ENCODE measurements at places on chromosomes 3 and 15.

DNA sequence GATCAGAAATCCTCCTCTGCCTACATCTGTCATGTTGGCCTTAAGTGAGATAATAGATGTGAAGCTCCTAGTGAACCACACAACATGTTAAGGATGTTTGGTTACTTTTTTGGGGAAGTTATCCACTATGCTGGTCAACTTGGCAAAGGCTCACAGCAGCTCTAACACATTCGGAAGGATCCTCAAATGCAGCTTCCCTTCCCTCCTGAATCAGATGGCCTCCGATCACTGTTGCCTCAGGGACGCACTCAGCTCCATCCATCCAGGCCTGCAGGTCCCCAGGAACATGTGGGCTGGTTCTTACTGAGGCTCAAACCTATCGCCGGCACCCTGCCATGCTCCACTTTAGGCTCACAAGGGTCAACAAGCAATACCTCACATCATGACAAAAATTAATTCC is 67.9 kb downstream of the CORO2B start:
- no peak for DNase-seq

GRCh38 chr15:42800731-42801474 is 64.0 kb upstream of the CDAN1 start:
- DNase-seq, result no peak

- DNase-seq, result no peak
These were observed 343.2 kb upstream of the ADAMTS9 start for GRCh38 chr3:65030847-65031463.

- DNase-seq, result no peak
These were observed 295.3 kb upstream of the SLITRK3 start for GRCh38 chr3:165491487-165491886.

- DNase-seq, result no peak
These were observed 181.4 kb downstream of the NTRK3 start for GRCh38 chr15:88075102-88075501.

DNA sequence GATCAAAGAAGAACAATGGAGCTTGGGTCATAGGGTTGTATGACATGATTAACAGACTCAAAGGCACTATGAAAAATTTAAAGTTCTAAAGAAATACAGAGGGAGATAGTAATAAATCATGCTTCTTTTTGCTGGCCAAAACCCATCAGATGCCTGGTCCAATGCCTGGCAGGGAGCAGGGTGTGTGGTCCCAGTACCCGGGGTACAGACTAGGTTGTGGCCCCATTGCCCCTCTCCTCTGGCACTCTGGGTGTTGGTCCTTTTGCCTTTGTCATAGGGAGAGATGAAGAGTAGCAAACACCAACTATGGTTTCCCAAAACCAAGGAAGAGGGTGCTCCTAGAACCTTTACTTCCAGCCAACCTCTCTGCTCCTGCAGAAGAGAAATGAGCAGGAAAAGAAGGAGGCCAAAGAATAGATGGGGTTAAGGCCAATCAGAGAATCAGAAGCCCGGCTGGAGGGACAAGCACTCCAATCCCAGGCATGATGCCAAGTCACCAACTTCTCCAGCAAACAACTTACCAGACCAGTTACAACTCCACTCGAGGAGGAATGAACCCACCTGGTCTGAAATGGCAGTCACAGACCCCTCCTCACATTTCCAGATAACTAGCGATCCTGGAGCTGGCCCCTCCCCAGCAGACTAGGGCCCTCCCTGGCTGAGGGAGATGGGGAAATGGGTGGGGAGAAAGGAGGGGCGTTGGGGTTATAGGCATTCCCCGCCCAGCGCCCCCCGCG is 1.8 kb downstream of the IGDCC3 start:
- DNase-seq, result no peak

- no peak for DNase-seq
These were observed 48.7 kb downstream of the MYH15 start for GRCh38 chr3:108461661-108462111.

DNA sequence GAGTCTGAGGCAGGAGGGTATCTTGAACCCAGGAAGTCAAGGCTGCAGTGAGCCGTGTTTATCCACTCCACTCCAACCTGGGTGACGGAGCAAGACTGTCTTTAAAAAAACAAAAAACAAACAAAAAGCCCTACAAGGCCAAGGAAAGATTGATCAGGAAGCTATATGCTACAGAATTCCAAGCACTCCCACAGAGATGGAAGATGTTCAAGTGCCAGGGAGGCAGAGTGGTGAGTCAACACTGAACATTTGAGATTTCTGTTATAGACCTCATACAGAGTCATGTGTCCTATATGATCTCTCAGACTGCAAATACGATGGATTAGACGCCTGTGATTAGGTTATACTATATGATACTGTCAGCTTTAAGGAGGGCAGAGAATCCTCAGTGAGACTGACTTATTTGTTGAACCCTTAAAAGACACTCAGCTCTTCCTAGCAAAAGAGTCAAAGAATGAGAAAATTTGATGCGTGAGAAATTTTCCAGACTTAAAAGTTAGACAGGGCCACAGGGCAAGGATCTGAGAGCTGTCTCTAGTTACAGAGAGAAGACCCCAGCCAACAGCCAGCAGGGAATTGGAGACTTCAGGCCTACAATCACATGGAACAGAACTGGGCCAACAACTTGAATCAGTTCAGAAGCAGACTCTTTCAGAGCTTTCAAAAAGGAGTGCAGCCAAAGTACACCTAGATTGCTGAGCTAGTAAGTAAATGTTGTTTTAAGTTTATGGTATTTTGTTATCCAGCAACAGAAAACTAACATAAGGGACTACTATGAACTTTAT is 107.6 kb downstream of the PIK3CB start:
- DNase-seq, result no peak

DNA sequence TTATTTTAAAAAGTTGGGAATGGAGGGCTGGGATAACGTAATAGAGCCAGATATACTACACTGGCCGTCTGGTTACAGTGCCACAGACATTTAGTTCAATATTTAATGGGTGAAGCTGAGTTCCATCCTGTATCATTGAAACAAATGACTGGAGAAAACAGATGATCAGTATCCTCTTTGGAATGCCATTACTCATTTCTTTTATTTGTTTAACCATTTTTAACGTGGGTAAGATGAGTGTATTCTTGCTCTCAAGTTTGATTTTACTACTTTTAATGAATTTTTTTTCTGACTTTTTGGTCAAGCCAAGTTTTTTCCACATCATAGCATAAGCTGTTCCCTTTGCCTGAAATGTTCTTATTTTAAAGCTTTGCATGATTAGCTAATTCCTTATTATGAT is 53.9 kb upstream of the GRM7 start:
- DNase-seq, result no peak

DNA sequence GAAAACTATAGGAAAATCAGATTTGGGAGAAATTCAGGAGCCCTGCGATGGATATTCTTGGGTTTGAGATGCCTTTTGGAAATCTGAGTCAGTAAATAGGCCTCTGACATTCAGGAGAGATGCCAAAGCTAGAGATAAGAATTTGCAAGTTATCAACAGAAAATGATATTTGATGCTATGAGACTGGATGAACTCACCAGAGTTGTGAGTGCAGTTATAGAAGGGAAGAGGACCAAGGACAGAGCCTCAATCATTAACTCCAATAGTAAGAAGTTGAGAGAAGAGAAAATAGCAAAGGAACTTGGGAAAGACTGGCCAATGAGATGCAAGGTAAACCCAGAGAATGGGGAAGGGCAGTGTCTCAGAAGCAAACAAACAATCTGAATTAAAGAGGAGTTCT is 7.9 kb upstream of the ANO10 start:
- no peak for DNase-seq

DNA sequence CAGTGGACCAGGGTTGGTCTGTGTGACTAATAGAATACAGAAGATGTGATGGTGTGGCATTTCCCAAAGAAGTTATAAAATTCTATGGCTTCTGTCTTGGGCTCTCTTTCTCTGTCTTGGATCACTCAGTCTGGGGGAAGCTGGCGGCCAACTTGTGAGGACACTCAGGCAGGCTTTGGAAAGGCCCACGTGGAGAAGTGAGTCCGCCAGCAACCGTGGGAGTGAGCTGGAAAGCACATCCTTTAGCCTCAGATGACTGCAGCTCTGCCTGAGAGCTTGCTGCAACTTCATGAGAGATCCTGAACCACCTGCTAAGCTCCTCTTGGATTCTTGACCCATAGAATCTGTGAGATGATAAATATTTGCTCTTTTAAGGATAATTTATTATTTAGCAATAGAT is 72.0 kb upstream of the RASGRP1 start:
- DNase-seq, result no peak

DNA sequence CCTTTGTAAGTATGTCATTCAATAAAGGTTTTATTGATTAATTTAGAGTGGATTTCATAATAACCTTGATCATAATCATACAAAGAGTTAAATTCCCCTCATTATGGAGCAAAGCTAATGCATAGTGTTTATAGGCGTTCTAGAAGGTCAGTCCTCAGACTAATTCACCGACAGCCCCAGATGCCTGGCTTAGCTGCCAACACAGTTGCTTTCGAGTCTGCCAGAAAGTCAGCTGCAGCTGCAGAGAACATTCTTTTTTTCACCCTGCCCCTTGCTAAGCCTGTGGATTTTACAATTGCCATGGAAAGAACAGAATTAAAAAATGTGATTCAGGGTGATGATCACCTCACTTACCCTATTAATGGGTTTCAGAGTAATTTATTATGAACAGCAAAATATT is 21.2 kb downstream of the CADM2 start:
- no peak for DNase-seq

- DNase-seq, result no peak
These were observed 441.1 kb upstream of the MDFIC2 start for GRCh38 chr3:70753572-70753971.

- DNase-seq, result no peak
These were observed 23.6 kb downstream of the NR2F2 start for GRCh38 chr15:96353930-96354730.

DNA sequence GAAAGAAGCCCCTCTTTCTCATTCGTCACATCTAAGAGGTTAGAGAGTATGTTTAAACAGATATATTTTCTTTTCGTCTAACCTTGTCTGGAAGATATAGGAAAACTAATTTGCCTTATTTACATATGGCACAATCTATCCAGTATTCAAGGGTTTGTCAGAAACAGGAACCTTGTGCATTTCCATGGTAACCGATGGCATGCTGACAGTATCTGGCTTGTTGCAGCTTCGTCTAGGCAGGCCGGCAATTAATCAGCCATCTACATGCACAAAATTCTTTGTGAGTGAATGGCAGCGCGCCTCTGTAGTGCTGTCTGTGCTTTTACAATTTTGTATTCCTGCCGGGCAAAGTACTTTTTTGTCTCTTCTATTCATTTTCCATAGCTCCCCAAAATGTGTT is 294.0 kb upstream of the SOX2 start:
- DNase-seq, result no peak

DNA sequence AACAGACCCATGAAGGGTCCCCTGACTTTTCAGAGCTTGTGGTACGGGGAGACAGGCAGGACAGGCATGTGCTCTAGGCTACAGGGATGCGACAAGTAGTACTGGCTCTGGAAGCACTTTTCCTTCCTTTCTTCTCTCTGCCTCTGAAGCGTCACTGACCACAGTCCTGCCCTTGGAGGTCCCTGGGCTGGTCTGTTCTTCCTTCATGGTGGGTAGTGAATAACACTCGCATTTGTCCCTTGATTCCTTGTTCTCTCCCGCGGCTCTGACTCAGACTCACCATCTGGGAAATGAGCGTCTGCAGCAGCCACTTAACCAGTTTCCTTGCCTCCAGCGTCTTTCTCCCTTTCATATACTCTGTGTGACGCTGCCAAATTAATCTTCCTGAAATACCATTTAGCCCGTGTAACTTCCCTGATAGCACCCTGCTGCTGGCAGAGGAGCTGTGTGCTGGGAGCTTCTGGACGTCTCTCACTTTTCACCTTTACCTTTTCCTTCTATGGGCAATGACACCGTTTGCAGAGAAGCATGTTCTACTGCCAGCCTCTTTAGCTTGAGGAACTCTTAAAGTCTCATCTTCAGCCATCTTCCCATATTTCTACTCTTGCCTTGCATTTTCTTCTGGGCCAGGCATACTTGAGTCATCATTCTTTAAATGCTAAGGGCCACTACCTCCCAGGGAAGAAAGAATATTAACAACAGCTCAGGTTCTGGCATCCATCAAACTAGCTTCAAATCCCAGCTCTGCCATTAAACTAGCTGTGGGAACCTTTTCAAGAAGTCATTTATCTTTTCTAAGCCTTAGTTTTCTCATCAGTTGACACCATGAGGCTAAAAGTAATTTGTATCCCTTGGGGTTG is 33.6 kb downstream of the TMEM45A start:
- DNase-seq, result no peak
